Stimulated activated CD4-positive, alpha-beta T cell treated with anti-CD3 and anti-CD28 coated beads, Interleukin-2, amount 100 ng/mL, for 24 hours (primary cell): ENCODE measurements at places on chromosomes 1 and 21.
A peak's percentile ranks its signal among the peaks of the same experiment; 100 is the strongest.

GRCh38 chr21:31553926-31554325, 105.6 kb upstream of the SOD1 start:
- no peak for DNase-seq

GRCh38 chr1:180981596-180982387, 40.9 kb downstream of the STX6 start:
- DNase-seq = peak; percentile 27

DNA sequence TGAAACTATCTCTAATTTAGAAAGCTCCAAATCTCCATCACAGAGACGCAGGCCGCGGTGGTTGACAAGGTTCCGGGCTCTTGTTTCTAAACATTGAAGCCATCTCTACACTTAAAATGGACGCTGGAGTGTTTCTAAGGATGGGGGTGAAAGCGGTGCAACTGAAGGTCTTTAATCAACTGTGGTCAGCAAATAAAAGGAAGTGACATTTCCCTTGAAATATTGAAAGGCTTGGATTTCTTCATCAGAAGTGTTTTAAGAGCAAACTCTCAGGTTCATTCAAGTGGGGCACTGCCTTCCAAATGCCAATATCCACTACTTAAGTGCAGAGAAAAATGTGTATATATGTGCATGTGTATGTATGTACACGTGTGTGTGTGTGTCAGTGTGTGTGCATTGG, 117.3 kb downstream of the KAZN start:
- no peak for DNase-seq

- DNase-seq = no peak
Measured at GRCh38 chr21:41712201-41712600, 54.7 kb downstream of the RIPK4 start.

GRCh38 chr1:226549937-226550671, 1.5 kb downstream of the STUM start:
- peak; percentile 35 for DNase-seq

- no peak for DNase-seq
Measured at GRCh38 chr1:180250499-180250770, 20.4 kb downstream of the LHX4 start.

GRCh38 chr1:153883223-153883622, 39.5 kb downstream of the GATAD2B start:
- DNase-seq = no peak

DNA sequence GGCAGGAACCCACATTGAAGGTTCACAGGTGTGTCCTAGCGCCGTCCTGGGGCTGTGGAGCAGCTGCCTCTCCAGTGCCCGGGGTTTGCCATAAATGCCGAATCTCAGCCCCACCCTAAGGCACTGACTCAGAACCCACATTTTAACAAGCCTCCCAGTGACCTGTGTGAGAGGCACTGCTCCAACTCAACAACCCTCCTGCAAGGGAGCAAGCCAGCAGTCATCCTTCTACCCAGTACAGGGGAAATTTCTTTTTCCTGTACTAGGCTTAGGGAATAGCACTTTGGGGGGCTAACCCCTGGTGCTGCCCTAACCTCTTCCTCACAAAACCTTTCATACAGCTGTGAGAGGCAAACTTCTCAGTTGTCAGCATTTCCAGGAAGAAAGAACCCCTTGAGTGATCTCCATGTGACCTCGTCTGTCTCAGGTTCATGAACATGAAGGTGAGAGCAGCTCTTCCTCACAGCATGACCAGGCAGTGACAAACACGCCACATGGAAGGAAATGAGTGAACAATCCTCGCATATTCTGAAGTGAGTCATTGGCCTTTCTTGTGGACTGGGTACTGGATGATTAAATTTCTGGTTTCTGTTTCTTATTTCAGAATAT, 11.4 kb upstream of the BCAR3 start:
- DNase-seq = peak; percentile 59

- no peak for DNase-seq
Measured at GRCh38 chr1:155127967-155128754, 485 bp downstream of the EFNA1 start.

DNA sequence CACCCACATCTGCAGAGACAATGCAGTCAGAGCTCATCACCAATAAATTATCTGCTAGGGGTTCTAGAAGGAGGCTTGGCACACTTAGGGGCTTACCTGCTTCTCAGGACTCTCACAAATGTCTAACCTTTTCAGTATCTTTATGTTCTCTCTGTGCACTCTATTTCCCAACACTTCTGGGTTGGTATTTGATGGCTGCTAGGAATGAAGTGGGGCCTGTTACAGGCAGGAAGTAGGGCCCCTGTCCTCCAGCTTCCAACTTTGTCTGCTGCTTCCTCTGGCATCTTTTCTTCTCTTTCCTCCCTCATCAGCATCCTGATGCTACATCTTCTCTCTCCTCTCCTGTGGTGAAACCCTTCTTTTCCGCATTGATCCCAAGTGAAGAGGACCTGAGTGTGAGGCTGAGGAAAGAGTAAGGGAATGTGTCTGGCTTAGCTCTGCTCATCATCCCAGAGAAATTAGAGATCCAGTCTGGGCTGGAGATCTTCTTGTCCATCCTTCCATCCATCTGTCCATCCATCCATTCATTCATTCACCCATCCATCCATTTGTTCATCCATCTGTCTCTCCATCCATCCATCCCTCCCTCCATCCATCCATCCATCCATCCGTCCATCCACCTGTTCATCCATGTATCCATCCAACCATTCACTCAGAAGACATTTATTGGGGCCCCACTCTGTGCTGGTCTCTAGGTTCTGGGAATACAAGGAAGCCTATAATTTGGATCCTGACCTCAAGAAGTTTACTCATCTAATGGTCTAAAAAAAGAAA, 2.9 kb upstream of the CSRP1 start:
- no peak for DNase-seq

DNA sequence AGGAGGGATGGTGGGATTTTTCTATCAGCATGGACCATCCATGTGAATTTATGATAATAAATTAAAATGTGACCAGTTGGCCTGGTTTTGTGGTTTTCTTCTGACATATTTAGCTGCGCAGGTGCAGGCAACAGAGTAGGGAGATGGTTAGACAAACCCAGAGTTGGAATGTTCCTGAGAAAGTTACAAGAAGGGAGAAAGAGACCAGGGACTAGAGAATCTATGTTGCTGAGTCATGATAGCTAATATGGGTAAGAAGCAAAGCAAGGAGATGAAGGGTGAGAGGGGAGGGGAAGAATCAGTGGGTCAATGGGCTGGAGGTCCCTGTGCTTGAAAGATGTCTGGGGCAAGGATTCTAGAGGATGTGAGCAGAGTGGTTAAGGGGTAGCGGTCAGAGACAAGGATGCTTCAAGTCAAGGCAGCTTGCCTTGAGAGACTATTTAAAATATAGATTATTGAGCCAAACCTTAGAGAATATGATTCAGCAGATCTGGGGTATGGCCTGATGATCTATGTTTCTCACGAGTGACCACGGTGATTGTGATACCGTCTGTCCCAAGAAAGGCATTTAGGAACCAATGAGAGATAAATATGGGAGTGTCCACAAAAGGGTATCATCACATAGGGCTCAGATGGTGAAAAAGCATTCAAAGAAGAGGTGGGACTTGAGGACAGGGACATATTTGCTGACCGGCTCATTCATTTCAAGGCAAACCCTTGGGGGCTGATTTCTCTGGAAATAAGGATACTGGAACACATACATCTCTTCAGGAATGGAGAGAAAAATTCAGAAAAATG, 219.7 kb upstream of the PLD5 start:
- DNase-seq = no peak

DNA sequence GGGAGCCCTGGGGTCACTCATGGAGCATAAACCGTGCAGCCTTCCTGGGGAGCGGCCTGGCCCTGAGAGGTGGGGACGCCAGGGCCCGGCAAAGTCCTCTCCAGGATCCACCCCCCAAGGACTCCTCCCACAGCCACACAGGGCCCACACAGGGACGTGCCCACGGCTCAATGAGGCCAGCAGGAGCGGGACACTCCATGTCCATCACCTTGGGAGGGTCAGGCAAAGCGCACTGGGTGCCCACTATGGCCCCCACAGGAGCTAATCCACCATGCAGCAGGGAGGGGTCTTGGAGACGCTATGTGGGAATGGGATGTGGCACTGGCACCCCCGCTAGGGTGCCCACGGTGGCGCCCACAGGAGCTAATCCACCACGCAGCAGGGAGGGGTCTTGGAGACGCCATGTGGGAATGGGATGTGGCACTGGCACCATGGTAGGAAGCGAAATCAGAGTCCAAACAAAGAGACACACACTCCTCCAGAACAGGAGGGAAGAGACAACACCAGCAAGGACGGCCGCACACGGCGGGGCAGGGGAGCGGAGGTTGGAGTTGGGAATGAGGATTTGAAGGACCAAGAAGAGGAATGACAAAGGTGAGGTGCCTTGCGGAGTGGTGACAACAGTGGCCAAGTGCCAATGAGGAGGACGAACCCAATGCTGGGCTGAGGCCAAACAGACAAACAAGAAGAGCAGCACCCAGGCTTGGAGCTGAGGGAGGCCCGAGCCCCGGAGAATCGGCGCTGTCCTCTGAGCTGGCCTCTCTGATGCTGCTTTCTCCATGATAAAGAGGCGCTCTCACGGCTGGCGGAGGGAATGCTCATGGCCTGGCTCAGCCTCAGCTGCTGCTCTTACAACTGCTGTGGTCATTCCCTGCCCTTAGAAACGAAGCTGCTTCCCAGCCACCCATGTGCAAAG, 18.1 kb upstream of the SLC19A1 start:
- DNase-seq = no peak

DNA sequence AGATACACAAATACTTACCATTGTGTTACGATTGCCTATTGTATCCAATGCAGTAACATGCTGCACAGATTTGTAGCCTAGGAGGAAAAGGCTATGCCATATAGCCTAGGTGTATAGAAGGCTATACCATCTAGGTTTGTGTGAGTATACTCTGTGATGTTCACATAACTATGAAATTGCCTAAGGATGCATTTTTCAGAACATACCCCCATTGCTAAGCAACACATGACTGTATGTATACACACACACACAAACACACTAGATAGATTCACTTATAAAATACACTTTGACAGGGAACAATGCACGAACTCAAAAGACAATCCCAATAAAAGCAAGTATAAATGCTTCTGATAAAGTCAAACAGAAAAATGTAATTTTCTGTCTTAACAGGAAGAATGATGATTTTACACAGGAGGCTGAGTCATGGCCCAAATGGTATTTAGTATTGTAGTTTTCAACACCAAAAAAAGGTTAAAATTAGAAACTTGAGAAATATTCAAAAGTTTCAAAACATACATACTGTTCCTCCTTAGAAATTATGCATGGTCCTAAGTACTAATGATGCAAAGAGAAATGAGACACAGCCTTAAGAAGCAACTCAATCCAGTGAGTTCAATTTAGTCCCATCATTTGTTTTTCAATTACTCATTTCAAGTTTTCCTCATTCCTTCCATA, 12.2 kb downstream of the FH start:
- DNase-seq = no peak

GRCh38 chr1:209686322-209686721, 11.1 kb downstream of the G0S2 start:
- no peak for DNase-seq

DNA sequence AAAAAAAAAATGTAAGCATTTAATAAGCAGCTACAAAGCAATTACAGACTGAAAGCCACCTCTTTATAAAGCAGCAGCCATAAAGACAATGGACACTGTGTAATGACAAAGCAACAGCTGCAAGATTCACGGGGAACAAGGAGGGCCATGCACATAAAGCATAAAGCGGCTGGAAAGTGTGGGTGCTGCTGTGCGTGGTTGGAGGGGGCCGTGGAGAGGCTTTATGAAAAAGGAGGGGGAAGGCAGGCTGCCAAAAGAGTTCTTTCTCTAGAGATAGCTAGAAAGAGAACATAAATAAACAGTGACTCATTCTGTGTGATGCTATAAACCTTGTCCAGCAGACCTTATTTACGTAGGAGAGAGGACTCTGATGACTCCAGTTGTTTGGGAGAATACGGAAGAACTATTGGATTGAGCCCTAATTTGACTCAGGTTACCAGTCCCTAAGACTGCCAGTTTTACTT, 49.3 kb downstream of the ADAMTS1 start:
- DNase-seq = no peak

DNA sequence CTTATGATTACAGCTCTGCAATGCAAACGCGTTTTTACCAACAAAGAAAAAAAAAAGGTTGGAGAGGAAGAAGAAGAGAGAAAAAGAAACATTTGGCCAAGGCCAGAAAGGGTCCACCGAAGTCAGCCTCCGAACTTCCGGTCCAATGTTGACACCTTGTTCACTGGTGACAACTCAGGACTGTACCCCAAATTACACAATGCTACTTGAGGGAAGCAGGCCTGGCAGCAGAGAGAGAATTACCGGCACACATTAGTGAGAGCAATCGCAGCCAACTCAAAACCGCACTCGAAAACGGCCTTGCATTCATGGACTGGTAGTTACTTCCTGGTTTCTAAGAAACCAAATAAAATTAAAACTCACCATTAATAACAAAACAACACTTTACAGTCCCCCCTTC, 652.5 kb downstream of the KIF26B start:
- DNase-seq = no peak
